Left forelimb (tissue), 1 donor: ENCODE measurements at places on chromosomes 2 and 18.

GRCh38 chr2:233047667-233048066 is 12.5 kb upstream of the INPP5D start:
- no peak for DNase-seq

DNA sequence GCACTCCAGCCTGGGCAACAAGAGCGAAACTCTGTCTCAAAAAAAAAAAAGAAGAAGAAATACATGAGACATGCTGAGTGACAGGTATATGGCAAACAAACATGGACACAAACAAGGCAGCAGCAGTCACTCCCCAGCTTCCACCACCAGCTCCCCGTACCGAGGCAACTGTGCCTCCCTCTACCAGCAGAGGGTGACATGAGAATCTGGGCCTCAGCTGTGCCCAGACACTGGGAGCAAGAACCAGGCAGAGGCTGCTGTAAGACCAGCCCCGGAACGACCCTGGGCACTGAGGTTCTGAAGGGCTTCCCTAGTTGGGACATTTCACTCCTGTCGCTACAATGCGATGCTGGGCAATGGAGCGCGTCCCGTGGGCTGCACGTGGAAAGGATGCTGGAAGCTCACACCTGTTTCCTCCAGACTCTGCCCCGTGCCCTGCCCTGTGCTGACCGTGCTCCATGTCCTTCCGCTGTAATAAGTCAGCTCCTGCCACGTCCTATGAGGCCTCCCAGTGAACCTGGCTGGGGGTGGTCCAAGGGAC is 37.1 kb downstream of the BOK start:
- DNase-seq: no peak

- no peak for DNase-seq
Measured at GRCh38 chr2:52117299-52117698, 1085.4 kb upstream of the NRXN1 start.

- DNase-seq: peak; percentile 53
Measured at GRCh38 chr18:79877163-79878091, 74.0 kb downstream of the SLC66A2 start.

DNA sequence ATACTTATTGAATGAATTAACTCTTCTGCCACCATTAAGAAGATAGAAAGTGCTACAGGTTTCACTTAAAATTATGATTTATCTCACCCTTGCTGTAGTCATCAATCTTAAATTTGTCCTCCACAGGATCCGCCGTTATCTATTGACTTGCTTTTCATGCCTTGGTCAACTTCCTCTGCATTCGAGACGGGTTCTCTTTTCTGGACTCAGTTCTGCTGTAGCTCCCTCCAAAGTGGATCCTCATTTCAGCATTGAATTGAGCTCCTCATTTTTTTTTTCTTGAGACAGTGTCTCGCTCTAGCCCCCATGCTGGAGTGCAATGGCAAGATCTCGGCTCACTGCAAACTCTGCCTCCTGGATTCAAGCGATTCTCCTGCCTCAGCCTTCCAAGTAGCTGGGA is 27.6 kb downstream of the INPP5D start:
- DNase-seq: peak; percentile 5
